ACHN (cell line): ENCODE measurements at places on chromosomes 7 and 10.
A peak's percentile ranks its signal among the peaks of the same experiment; 100 is the strongest.

GRCh38 chr10:44020322-44021111, 364.4 kb downstream of the CXCL12 start:
- no peak for DNase-seq

- no peak for DNase-seq
Observed at GRCh38 chr10:108894402-108895301, 1028.7 kb downstream of the XPNPEP1 start.

DNA sequence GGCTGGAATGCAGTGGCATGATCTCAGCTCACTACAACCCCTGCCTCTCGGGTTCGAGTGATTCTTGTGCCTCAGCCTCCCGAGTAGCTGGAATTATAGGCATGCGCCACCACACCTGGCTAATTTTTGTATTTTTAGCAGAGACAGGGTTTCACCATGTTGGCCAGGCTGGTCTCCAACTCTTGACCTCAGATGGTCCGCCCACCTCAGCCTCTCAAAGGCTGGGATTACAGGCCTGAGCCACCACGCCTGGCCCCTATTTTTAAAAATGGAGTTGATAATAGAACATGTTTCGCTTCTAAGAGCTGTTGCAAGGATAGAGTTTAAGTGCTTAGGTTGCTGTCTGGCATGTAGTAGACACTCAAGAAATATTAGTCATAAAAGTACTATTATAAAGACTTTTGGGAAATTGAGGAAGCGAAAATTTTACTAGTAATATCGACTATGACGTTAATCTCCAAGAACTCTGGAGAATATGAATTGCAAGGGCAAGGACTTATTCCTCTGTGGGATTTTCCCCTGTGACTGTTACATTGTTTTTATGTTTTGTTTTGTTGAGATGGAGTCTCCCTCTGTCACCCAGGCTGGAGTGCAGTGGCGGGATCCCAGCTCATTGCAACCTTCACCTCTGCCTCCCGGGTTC, 7.9 kb downstream of the GTF2I start:
- DNase-seq: no peak

- no peak for DNase-seq
Observed at GRCh38 chr7:121046893-121047468, 58.5 kb downstream of the CPED1 start.

- no peak for DNase-seq
Observed at GRCh38 chr10:78959924-78960285, 108.9 kb upstream of the ZMIZ1 start.

- DNase-seq: no peak
Observed at GRCh38 chr10:11255796-11256444, 238.2 kb downstream of the CELF2 start.

DNA sequence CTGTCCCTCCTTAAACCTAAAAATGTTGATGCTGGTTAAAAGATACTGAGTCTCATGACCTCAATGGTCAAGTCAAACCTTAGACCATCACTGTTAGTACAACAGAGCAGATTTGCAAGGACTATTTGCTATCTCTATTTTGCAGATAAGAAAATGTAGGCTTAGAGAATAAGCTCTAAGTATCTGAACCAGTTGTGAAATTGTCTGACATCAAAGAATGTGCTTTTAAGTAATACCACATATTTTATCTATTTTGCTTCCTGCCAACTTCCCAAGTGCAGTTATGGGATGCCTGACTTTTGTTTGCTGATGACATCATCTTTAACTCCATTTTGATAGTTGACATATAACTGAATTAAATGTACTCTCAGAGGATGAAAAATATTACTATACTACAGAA, 83.6 kb upstream of the TMEM106B start:
- DNase-seq: no peak

DNA sequence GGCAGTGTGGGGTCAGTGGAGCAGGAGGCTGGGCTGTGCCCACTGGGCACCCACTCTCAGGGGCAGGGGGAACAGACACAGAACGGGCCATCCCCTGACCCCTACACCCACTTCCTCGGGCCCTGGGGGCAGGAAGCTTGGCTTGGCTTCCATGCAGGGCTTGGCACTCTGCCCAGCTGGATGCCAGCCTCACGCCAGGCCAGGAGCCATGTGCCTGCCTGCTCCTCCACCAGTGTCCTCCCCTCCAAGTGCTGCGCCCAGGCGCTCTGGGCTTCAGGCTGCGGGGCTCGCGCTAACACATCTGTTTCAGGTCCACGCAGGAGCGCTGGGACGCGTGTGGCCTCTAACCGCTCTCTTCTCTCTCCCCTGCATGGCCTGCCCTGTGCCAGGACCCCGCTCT, 12.7 kb downstream of the LDB3 start:
- DNase-seq: no peak

DNA sequence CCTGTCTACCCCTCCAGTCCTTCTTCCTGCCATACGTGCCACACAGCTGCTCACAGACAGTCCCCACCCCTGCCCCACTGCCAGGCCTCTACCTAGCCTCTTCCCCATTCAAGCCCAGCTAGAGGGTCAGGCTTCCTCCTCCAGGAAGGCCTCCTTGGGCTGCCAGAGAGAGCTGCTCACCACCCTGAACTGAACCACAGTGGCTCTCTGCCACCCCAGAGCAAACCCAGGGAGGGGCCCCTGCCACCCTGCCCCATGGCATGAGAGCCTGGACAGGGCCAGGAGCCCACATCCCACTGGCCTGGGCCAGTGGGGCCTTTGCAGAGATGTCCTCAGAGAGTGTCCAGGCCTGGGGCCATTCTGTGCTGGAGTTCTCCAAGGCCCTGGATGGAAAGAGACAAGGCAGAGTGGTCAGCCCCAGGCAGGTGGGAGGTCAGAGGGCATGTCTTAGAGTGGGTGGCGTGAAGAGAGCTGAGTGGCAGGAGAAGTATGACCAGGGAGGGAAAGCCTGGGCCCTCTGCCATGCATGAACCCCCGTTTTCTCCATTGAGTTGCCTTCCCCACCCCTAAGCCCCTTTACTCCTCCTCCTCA, 40.4 kb downstream of the TMEM270 start:
- no peak for DNase-seq

- no peak for DNase-seq
Observed at GRCh38 chr10:30502266-30503060, 68.5 kb downstream of the MAP3K8 start.

DNA sequence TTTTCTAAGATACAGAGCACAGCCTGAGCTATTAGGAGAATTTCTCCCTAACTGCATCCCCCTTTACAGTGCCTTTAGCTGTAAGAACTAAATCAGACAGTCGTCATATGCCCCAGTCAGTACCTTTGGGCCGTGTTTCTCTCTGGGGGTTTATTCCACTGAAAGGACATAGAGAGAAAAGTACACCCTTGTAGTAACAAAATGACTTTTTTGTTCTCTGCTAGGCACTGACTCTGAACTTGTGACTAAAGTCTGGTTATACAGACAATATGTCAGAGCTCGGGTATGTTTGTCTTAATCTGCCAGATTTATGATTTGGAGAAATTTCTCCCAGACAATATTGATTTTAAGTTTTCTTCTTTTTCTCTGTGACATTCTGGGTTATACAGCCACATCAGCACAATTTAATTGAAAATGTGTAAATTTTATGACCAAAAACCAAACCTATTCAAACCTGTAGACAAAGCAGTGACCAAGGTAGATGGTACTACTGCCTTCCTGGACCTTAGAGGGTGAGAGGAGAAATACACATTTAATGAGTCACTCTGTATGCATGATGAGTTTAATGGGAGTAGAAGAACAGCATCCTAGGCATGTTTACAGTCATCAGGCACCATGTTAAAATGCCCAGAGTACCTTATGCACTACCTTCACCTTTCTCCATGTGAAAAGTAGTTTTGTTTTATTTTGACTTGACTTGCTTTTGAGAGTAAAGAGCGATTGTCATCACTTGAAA, 156.1 kb upstream of the PLXDC2 start:
- peak; percentile 11 for DNase-seq

- DNase-seq: no peak
Observed at GRCh38 chr10:29869593-29869992, 189.8 kb downstream of the JCAD start.

DNA sequence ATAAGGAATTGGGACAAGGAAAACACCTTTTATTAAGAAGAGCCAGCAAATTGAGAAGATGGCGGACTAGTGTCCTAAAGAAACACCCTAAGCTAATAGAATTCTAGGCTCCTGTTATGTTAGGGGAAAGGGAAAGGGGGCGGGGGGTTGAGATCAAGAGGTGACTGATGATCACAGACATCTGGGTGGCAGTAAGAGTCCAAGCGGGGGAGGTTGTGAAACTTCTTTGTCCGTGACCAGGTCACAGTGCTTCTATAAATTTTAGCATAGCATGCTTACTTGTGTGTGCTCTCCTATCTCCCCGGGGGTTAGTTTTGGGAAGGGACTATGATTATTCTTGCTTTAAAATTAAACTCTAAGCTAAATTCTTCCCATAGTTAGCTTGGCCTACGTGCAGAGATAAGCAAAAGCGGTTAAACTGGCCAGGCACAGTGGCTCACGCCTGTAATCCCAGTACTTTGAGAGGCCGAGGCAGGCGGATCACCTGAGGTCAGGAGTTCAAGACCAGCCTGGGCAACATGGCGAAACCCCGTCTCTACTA, 262.1 kb downstream of the SKIDA1 start:
- DNase-seq: no peak

GRCh38 chr7:74020390-74020789, 7.6 kb upstream of the ELN start:
- no peak for DNase-seq

GRCh38 chr7:115561335-115562110, 469.0 kb downstream of the TFEC start:
- no peak for DNase-seq

DNA sequence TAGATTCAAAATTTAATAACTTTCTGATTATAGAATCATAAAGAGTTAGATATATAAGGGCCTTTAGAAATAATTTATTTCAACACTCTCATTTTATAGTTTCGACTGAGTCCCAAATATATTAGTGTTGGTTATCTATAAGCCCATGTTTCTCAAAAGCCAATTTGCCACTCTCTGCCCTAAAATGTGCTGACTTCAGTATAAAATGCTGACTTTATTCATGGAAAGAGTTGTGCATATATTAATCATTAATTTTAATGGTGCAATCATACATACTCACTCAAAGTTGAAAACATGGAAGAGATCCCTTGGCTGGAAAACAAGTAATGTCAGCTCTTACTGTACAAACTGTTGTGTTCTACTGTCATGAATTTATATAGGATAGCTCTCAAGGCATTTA, 19.4 kb downstream of the ZWINT start:
- DNase-seq: no peak

DNA sequence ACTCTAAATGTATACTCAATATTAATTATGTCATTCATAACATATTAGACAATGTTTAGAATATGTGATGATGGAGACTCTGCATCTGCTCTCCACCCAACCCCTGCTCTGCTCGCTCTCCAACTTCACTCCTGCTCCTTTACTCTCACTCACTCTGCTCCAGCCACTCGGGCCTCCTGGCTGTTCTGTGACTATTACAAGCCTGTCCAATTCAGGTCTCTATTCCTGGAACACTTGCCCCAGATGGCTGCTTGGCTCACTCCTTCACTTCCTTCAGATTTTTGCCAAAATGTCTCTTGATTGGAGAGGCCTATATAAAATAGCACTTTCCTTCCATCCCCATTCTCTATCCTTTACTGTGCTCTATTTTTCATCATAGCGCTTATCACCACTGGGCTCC, 84.8 kb downstream of the HBP1 start:
- DNase-seq: no peak

- no peak for DNase-seq
Observed at GRCh38 chr7:115208710-115209560, 287.0 kb downstream of the MDFIC start.

DNA sequence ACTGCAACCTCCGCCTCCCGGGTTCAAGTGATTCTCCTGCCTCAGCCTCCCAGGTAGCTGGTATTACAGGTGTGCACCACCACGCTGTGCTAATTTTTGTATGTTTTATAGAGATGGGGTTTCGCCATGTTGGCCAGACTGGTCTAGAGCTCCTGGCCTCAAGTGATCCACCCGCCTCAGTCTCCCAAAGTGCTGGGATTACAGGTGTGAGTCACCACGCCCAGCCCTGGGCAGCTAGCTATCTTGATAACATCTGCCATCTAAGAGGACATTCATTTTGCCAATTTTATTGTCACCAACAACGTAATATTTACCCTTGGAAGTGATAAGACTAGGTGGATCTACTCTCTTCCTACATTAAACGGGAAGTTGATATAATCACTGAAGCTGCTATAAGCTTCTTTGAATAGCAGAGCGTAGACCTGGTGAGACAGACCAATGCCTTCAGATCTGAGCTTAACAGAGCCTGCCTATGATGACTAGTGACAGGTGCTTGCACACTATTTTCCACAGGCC, 39.7 kb upstream of the SLC35B4 start:
- DNase-seq: no peak

- DNase-seq: no peak
Observed at GRCh38 chr10:13593535-13593934, 6.8 kb downstream of the PRPF18 start.

GRCh38 chr7:22377703-22378102, 20.7 kb upstream of the RAPGEF5 start:
- no peak for DNase-seq

- DNase-seq: no peak
Observed at GRCh38 chr7:82442492-82443035, 1.0 kb downstream of the CACNA2D1 start.

DNA sequence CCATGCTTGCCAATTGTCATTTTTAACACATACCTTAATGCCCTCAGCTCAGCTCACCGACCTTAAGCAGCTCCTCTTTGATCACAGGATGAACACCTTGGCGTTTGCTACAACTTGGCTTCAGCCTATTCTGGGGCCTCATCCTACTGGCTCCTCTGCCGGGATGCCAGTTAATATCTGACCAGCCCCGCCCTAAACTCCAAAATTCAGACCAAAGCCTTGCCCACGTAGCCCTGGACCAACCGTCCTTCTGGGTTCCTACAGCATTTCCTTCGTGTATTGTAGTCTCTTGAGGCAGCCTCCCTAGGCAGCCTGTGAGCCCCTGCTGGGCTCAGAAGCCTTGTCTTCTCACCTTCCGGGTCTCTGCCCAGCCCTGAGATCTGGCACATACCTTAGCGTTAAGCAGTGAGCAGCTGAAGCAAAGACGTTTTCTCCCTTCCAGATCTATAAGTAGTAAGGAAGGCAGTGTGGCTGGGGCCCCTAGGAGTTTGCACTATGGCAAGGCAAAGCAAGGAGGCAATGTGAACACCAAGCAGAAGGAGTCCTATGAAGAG, 836 bp downstream of the ENO4 start:
- DNase-seq: peak; percentile 27
